IMR-90 (cell line): ENCODE measurements at places on chromosomes 5 and 9. TPM values are rescaled to one million over a fixed set of nuclear protein-coding genes. Genes with fewer than 3 reads are reported as not detected.

Gene GFPT2
- total RNA-seq, result 20.6 and 20.8 TPM in 2 replicates

Gene PCDHB12
- under 0.01 and 0.18 TPM in 2 replicates for total RNA-seq

Gene DAB2IP
- total RNA-seq, result 5.6 and 6.1 TPM in 2 replicates

Gene S1PR3
- 28.7 and 31.1 TPM in 2 replicates for total RNA-seq

Gene SMIM33
- not detected in 2 replicates for total RNA-seq

Gene LHFPL2
- total RNA-seq, result 11.1 and 11.3 TPM in 2 replicates

Gene PTPRD
- 0.18 and 0.28 TPM in 2 replicates for total RNA-seq

Gene DCANP1
- not detected in 2 replicates for total RNA-seq

Gene PCDHGA3
- total RNA-seq, result 1.4 and 1.7 TPM in 2 replicates

Gene OGN
- total RNA-seq, result under 0.01 TPM in 1 of 2 replicates, not detected in the other

Gene CTNND2
- not detected in 2 replicates for total RNA-seq

Gene STOM
- 84.8 and 103 TPM in 2 replicates for total RNA-seq

DNA sequence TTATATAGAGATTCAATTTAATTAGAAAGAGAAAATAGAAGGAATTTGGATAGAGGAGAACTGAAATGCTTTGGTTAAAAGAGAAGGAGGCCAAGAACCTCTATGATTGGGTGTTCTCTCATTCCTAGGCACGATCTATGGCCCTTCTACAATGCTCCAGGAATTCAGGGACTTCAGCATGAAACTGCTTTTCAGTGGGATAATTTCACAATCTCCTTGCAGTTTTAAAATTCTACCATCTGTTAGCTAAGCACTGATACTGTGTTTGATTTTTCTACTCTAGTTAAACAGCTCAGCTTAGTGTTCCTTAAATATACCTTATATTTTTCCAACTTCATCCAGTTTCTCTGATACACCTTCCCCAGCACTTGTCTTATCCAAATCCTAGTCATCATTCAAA, 141.9 kb downstream of the SSBP2 start:
- DNase-seq, result no peak

DNA sequence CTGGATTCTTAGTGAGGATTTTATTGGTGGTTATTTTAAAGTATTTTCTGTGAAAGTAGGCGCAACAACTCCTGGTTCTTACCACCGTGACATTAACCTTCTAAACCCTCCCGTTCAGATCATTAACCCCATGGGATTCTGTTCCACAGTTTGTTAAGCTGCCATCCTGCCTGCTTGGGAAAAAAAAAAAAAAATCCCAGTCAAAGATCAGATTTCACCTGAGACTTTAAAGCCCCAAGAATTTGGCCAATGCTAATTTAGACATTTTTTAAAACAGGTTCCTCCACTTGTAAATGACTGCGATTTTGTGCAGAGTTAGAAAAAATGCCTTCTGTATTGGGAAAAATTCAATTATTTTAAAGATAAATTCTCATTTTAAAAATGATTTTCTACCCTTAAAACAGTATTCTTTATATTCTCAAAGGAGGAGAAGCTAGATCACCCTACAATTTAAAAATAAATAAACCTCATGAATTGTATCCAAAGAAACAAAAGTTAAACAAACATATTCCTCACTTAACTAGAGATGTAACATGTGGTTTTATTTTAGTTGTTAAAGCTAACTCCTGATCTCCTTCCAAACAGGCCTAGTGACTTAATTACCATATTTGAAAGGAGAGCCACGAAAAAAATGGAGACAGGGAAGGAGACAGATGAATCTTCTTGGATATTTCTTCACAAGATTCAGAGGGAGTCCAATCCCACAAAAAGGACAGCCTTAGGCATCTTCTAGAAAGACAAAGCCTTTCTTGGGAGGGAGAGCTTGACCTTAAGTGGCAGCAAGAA, 93.1 kb upstream of the IFNK start:
- DNase-seq, result no peak

- no peak for DNase-seq
Measured at GRCh38 chr9:34573599-34574325, 15.8 kb downstream of the CNTFR start.

- DNase-seq, result no peak
Measured at GRCh38 chr9:120683150-120683549, 31.1 kb downstream of the MEGF9 start.

- no peak for DNase-seq
Measured at GRCh38 chr9:75039801-75040200, 11.7 kb upstream of the CARNMT1 start.

- no peak for DNase-seq
Measured at GRCh38 chr5:35804201-35804653, 52.5 kb upstream of the IL7R start.

DNA sequence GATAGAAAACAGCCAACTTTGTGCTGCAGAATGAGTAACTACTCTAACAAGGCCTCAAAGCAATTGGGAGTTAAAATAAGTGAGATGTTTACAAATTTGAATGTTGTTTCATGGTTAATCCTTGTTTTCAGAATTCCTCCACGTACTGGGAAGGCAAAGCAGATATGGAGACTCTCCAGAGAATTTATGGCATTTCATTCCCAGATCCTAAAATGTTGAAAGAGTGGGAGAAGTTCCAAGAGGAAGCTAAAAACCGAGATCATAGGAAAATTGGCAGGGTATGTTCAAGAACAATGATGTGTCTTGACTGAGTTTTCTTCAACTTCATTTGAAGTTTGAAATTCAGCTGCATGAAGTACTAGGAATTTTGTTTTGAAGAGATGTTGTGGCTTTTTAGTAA, 16.4 kb downstream of the TARS1 start:
- peak; percentile 9 for DNase-seq

GRCh38 chr5:145943674-145944121, 7.3 kb downstream of the SH3RF2 start:
- DNase-seq, result peak; percentile 25

- DNase-seq, result no peak
Measured at GRCh38 chr5:23507278-23507685, at the start of gene PRDM9. Gene PRDM9, plus strand, starts transcription at chr5:23507609. Its CDS starts 1,425 bp downstream, at chr5:23509034.

DNA sequence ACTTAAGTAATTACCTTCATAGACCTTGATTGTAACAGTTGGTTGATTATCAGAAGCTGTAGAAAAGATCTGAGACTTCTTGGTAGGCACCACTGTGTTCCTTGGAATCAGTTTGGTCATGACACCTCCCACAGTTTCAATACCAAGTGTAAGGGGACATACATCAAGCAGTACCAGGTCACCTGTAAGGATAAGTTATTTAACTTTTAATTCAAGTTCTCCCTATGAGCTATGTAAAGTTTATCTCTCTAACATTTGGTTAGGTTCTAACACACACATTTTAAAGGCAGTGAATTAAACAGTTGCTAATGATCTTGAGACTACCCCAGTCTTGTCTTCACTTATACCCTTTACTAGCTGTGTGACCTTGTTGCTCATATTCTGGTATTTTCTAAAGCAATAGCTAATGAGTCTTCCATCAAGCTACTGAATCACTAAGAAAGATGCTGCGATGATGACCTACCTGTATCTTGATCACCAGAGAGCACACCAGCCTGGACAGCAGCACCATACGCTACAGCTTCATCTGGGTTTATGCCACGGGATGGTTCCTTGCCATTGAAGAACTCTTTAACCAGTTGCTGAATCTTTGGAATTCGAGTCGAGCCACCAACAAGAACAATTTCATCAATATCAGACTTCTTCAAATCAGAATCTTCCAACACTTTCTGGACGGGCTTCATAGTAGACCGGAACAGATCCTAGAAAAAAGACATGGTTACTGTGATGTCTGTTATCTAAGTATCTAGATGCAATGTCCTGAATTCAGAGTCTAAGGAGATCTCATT, 2.8 kb downstream of the HSPA5 start:
- DNase-seq, result no peak

GRCh38 chr9:14159440-14160216, 154.3 kb downstream of the NFIB start:
- peak; percentile 30 for DNase-seq

- DNase-seq, result peak; percentile 88
Measured at GRCh38 chr9:116144038-116144437, 9.6 kb upstream of the PAPPA start.

DNA sequence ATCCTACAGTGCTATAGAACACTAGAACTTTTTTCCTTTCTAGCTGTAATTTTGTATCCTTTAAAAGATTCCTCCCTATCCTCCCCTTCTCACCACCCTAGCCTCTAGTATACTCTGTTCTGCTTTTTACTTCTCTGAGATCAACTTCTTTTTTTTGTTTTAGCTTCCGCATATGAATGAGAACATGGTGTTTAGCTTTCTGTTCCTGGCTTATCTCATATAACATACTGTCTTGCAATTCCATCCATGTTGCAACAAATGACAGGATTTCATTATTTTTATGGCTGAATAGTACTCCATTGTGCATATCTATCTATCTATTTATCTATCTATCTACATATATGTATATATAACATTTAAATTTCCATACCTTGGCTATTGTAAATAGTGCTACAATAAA, 126.0 kb upstream of the MAN2A1 start:
- no peak for DNase-seq

- DNase-seq, result no peak
Measured at GRCh38 chr9:2745560-2746380, 28.5 kb downstream of the KCNV2 start.

- no peak for DNase-seq
Measured at GRCh38 chr5:94891972-94892371, 273.5 kb downstream of the SLF1 start.

DNA sequence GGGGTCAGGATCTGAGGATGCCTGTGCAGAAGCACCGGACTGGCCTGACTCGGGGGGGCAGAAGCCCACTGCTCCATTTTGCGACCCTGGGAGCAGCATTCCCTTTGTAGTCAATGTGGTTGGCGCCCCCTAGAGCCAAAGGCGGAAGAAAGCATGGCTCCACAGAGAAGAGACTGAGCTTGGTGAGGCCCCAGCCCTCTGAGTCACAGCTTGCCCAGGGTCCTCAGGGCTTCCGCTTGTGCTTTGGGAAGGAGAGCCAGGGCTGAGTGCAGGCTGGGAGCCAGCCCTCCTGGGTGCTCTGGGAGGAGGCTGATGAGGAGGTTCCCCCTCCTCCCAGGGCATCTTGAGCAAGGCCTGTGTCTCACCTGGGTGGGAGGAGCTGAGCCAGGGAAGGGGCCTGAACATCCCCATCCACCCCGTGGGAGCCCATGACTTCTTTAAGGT, 5.5 kb upstream of the AQP3 start:
- peak; percentile 84 for DNase-seq

DNA sequence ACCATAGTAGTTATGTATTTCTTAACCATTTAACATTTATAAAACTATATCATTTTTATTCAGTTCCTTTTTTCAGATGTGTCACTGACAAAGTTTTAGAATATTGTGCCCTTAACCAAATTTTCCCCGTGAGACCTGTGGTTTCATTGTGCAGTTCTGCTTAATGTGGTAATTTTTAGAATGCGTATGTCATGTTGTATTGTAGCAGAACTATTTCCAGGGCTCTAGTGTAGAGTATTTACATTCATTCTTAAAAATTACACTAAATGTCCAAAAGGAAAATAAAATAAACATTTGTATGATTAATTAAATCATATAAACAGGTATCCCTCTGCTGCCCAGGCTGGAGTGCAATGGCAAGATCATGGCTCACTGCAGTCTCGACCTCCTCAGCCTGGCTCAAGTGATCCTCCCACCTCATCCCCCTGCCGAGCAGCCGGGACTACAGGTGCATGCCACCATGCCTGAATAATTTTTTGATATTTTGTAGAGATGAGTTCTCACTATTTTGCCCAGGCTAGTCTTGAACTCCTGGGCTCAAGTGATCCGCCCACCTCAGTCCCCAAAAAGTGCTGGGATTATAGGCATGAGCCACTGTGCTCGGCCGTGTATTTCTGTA, 15.4 kb downstream of the SERINC5 start:
- DNase-seq, result no peak

GRCh38 chr9:133534346-133535291, at the start of gene ADAMTSL2:
Gene ADAMTSL2, plus strand, starts transcription at chr9:133534704. Its CDS starts 2,009 bp downstream, at chr9:133536713.
- peak; percentile 56 for DNase-seq
